ENCODE measurements at places on chromosomes 6 and 20.

DNA sequence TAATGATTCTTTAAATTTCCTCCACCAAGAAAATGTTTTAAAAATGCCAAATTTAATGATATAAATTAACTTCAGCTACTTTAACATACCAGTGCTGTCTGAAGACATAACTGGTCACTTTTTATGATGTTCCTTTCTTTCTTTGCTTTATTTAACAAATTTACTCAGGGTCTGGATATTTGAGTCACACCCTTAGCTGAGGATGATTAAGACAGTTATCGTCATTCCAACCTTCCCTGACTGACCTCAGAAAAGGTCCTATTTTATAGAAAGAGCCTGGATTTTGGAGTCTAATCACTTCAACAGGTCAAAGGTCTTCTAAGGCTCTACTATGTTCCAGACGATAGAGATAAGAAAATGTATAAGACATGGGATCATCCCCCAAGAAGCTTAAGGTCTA is 47.4 kb upstream of the CEP162 start:
- DNase-seq, result no peak

GRCh38 chr6:52336919-52337561 is 24.9 kb upstream of the PAQR8 start:
- no peak for DNase-seq

- no peak for DNase-seq
Measured at GRCh38 chr6:52155791-52156576, 30.2 kb upstream of the IL17A start.

GRCh38 chr6:157271911-157272310 is 51.4 kb downstream of the TMEM242 start:
- DNase-seq, result no peak

DNA sequence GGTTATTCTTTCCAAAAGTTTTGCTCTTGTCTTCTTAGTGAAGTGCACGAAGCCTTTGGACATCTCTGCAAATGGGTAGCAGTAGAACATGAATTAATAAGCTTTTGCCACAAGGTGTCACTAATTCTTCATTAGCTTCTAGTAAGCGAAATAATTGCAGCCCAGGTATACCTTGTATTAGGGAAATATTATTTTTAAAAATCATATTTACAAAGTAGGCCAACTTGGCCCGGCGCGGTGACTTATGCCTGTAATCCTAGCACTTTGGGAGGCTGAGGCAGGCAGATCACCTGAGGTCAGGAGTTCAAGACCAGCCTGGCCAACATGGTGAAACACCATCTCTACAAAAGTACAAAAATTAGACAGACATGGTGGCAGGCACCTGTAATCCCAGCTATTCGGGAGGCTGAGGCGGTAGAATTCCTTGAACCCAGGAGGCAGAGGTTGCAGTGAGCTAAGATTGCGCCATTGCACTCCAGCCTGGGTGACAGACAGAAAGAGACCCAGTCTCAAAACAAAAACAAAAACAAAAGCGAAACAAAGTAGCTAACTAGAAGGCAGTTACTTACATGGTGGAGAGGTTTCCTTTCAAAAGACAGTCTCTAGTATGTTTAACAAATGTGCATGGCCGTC is 8.8 kb upstream of the RSPH3 start:
- no peak for DNase-seq

- no peak for DNase-seq
Measured at GRCh38 chr20:63848003-63848911, 13.0 kb upstream of the ABHD16B start.

DNA sequence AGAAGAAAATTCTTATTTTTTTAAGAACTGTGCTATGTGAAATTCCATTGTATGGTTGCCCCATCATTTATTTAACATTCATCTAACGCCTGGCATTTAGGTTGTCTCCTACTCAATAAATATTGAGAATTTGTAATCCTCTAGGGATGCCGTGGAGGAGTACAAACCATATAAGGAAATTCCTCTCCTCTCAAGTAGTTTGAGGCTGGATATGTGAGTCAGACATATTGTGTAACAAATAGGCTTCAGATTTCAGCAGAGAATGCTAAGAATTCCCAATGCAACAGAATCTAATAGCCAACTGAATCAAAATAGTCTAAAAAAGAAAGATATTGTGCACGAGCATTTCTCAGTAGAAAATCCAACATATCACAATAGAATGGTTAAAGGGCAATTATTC is 174.7 kb downstream of the OTOR start:
- no peak for DNase-seq

DNA sequence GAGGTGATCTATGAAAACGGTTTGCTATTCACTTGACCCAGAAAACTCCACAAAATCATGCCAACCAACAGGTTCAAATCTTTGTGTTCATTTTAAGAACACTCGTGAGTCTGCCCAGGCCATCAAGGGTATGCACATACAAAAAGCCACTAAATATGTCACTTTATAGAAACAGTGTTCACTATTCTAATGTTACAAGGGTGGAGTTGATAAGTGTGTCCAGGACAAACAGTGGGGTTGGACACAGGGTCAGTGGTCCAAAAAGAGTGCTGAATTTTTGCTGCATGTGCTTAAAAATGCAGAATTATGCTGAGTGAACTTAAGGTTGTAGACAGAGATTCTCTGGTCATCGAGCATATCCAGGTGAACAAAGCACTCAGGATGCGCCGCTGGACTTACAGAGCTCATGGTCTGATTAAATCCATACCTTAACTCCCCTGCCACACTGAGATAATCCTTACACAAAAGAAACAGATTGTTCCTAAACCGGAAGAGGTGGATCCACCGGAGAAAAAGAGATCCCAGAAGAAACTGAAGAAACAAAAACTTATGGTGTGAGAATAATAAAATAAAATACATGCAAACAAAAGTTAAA is 23.5 kb downstream of the KIAA0408 start:
- DNase-seq, result no peak

DNA sequence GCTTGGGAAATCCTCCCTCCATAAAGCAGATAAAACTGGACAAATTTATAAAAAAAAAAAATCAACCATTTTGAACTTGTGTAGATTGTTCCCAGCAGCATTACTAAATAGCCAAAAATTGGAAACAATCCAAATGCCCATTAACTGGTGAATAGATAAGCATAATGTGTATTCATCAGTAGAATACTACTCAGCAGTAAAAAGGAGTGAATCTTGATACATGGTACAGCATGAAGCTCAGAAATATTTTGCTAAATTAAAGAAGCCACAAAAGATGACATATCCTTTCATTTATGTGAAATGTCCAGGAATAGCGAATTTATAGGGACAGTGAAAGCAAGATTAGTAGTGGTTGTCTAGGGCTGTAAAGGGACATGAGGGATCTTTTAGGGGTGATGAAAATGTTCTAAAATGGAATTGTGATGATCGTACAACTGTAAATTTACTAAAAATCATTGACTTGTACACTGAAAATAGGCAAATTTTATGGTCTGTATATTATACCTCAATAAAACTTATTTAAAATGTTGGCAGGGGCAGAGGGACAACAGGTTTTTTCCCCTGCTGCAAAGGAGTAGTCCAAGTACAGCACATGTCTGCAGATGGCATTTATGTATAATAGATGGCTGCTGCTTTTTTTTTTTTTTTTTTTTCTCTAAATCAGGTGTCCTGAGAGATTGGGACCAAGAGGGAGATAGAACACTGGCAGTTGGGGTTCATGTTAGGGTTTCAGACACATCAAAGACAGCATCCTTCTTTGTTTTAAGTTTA is 59.5 kb downstream of the CBFA2T2 start:
- no peak for DNase-seq

- DNase-seq, result no peak
Measured at GRCh38 chr6:125989631-125990030, 3.3 kb downstream of the TRMT11 start.

GRCh38 chr6:34120953-34121675 is 24.8 kb downstream of the GRM4 start:
- no peak for DNase-seq

GRCh38 chr20:59596690-59597089 is 7.7 kb upstream of the PHACTR3 start:
- no peak for DNase-seq

DNA sequence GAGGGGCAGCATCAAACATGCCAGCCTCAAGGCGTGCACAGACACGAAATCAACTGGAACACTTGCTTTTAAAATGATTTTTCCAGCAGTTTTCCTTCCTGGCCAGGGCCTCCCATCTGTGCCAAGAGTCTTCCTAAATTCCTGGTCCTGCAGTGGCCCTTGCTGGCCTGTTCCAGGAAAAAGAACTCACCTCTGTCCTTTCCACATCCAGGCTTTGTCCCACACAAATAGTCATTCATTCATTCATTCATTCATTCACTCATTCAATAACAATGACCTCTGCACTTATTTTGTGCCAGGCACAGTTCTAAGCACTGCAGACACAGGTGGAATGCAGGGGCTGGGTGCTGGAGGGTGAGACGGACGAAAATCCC is 89.0 kb upstream of the CCDC167 start:
- DNase-seq, result no peak

DNA sequence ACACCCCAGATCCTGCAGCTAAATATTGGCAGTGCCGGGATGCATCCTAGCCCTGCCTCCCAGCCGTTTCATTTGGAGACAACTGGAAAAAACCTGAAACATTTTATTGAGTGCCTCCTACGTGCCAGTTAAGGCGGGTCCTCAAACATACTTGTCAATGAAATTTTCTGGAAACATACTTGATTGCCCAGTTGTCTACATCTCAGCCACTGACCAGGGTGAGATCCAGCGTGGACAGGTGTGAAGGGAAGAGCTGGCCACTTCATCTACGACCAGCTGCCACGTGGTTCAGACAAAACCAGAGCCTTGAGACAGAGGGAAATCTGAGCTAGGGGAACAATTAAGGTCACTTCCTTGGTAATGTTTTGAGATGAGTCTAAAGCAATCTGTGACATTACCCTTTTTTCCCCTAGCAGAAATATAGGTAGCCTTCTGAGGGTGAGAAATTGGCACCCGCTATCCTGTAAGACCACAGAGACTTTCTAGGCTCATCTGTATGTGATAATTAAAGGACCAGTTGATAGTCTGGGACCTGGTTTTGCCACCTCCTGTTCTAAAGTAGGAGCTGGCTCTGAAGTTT is 116.3 kb upstream of the MTHFD1L start:
- DNase-seq, result no peak

- DNase-seq, result no peak
Measured at GRCh38 chr6:61586934-61587537, 699.0 kb downstream of the KHDRBS2 start.

DNA sequence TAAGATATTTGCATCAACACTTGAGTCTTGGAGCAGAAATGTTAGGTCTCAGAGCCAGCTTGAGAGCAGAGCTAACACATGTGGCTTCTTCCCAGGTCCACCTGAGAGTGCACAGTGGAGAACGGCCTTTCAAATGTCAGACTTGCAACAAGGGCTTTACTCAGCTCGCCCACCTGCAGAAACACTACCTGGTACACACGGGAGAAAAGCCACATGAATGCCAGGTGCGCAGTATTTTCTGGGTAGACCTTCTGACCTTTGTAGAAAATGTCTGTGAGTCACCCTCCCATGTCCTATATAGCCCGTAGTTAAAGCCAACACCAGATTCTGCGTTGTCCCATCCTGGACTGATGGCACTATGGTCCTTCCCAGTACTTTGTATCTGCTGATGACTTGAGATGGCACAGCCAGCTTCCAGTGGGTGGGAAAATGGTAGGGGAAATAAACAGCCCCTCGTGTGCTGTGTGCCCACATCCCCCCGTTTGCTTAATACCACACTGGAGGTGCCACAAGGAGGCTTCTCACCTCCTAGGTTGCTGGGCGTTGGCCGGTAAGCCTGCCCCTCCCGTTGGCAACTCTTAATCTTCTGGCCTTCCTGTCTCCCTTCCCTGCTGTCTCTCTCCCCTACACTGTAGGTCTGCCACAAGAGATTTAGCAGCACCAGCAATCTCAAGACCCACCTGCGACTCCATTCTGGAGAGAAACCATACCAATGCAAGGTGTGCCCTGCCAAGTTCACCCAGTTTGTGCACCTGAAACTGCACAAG is 20.3 kb downstream of the PRDM1 start:
- no peak for DNase-seq

- DNase-seq, result no peak
Measured at GRCh38 chr20:52972965-52973819, 1.0 kb downstream of the TSHZ2 start.

GRCh38 chr6:106981926-106982325 is 7.4 kb upstream of the CD24 start:
- no peak for DNase-seq

DNA sequence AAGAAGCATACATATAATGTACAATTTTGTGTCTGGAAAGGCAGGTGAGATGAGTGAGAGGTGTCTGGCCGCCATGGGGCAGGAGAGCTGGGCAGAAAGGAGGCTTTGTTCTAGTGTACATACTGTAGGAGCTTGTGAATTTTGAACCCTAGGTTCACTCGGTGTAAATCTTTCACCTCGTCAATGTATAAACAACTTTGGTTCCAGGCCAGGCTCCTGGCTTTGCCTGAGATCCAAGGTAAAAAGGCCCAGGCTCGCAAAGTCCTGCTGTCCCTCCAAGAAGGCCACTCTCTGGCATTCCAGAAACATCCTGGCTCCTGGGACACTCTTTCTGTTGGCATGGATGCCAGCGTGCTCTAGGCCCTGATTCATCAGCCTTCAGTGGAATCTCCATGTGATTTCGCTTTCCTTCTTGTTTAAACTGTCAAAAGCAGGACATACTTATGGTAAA is 7.1 kb upstream of the SLC22A7 start:
- no peak for DNase-seq

DNA sequence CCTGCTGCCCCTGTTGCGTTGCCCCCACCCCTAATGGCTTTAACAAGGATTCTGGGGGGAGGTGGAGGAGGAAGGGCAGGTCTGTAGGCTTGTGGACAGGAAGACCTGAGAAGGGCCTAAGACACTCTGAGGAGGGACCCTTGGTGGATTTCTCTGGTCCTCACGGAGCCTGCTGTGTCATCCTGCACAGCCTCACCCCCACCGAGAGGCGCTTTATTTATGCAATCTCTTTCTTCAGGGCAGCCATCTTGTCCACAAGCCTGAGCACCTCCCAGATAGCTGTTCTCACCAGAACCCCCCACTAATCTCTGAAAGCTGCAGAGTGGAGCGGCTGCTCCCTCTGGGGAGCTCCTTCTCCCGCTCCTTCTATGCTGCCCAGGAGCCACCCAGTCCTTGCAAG is 59.3 kb upstream of the MLN start:
- no peak for DNase-seq

DNA sequence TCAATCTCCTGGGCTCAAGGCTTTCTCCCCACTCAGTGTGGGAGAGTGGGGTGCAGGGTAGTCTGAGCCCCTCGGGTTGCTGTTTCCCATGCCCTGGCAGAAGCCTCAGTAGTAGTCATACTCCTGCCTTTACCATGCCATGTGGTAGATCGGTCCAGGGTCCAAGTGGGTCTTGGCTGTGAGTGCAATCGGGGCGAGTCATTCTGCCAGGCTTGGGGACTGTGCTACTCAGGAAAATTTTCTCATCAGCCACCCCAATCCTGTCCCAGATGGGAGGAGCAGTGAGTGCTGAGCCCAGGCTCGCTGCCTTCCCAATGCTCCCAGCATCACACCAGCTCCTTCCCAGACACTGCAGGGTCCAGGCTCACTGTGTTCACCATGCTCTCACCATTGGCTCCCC is 10.7 kb upstream of the RAET1L start:
- DNase-seq, result no peak

Measured in stimulated activated CD4-positive, alpha-beta T cell treated with anti-CD3 and anti-CD28 coated beads, Interleukin-1b, Interleukin-23, amount 100 ng/mL, for 1 hour (primary cell).